ENCODE measurements at places on chromosomes 1 and 21.

DNA sequence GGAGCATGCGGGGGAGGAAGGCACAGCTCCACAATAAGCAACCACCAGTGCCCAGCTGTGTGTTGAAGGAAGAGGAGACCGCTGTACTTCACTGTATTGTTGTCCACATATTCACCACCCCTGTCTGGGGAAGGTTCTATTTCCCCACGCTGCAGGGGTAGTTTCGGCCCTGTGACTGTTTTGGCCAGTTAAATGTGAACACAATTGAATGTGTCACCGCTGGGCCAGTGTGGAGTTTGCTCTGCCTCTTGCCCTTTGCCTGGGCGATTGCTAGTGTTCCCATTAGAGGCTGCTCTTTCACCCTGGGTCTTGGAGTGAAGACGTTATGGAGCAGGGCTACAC is 32.6 kb downstream of the UBE4B start:
- DNase-seq: no peak

GRCh38 chr21:42161401-42161955 is 57.5 kb upstream of the ABCG1 start:
- DNase-seq: no peak

- DNase-seq: no peak
Observed at GRCh38 chr1:150152772-150153456, 3.2 kb downstream of the PLEKHO1 start.

GRCh38 chr21:34690793-34691175 is 22.0 kb downstream of the CLIC6 start:
- no peak for DNase-seq

Data from T-cell (primary cell).